ENCODE measurements at places on chromosomes 1 and 21. TPM values are rescaled to one million over a fixed set of nuclear protein-coding genes. Genes with fewer than 3 reads are reported as not detected.

The TTC39A gene
- 1.7 TPM for polyA plus RNA-seq

The NIPAL3 gene
- polyA plus RNA-seq, result 5.1 TPM

- DNase-seq, result peak; percentile 5
Observed at GRCh38 chr1:115275216-115275615, 62.8 kb downstream of the NGF start.

GRCh38 chr1:189659731-189660130, 817.9 kb downstream of the BRINP3 start:
- no peak for DNase-seq

The HUNK gene
- 0.63 TPM for polyA plus RNA-seq

DNA sequence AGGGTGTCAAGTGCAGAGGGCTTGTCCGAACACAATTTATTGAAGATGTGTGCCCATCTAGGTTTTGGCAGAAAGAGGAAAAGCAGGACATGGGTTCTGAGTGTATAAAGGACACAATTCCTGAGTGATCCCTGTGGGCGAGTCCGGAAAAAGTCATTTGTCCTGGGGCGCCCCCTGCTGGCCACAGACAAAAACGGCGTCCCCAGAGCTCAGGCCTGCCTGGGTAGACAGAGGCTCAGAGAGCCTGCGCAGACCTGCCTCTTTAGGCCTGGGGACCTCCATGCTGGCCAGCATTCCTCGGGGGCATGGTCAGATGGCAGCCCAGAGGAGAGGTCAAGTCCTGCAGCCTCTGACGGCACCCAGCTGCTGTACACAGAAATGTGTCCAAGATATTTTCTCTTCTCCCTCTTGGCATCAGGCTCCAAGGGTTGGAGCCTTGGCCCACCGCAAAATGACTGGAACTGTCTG, 65.5 kb upstream of the LRP8 start:
- DNase-seq, result peak; percentile 61

GRCh38 chr1:178330848-178331497, 165.8 kb downstream of the CLEC20A start:
- no peak for DNase-seq

The TCEA3 gene
- 0.79 TPM for polyA plus RNA-seq

- no peak for DNase-seq
Observed at GRCh38 chr1:93776728-93777127, 95.1 kb upstream of the BCAR3 start.

The DUSP12 gene
- polyA plus RNA-seq, result 49.6 TPM

- DNase-seq, result no peak
Observed at GRCh38 chr1:41020654-41021053, 871 bp downstream of the SLFNL1 start.

- no peak for DNase-seq
Observed at GRCh38 chr1:150650193-150650592, 20.8 kb upstream of the ENSA start.

DNA sequence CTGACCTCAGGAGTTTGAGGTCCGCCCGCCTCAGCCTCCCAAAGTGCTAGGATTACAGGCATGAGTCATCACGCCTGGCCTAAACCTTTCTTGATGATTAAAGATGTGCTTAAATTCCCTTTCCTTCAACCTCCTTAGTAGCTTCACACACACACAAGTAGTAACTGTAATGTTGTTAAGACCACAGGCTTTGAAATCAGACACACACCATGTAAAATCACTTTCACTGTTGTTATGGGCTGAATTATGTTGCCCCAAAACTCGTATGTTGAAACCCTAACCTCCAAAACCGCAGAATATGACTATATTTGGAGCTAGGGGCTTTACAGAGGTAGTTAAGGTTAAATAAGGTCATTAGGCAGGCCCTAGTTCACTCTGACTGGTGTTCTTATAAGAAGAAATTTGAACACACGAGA, 180.2 kb downstream of the NR5A2 start:
- DNase-seq, result no peak

GRCh38 chr1:241821363-241821762, 26.6 kb upstream of the EXO1 start:
- no peak for DNase-seq

- DNase-seq, result no peak
Observed at GRCh38 chr1:2449636-2450454, 26.2 kb upstream of the PLCH2 start.

The LCE4A gene
- polyA plus RNA-seq, result not detected

- DNase-seq, result no peak
Observed at GRCh38 chr21:26320596-26320995, 150.0 kb upstream of the APP start.

- DNase-seq, result peak; percentile 84
Observed at GRCh38 chr21:16587141-16587581, 857.4 kb downstream of the USP25 start.

GRCh38 chr1:84691122-84691783, 992 bp upstream of the SSX2IP start:
- DNase-seq, result no peak

The DMBX1 gene
- 1.7 TPM for polyA plus RNA-seq

GRCh38 chr1:167566766-167567165, 13.2 kb upstream of the CREG1 start:
- no peak for DNase-seq

- no peak for DNase-seq
Observed at GRCh38 chr1:38266197-38266520, 219.6 kb upstream of the POU3F1 start.

The TIE1 gene
- not detected for polyA plus RNA-seq

The GON4L gene
- 15.3 TPM for polyA plus RNA-seq

The SPRR1B gene
- polyA plus RNA-seq, result not detected

DNA sequence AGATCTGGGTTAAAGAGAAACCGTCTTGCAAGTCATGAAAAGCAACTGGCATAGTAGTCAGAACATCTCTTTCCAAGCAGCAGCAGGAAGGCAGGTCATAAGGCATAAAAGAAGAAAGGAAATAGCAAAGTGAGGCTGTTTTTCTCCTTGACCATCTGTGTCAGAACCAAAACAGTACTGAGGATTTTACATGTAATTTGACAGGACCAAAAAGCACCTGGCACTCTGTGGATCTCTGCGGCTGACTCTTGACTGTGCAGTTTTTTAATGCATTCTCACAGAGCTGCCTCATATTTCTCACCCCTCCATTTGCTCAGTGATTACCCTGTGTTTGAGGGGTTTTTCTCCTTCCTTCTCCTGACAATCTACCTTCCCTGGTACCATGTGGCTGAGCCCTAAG, 17.7 kb downstream of the TBX15 start:
- DNase-seq, result no peak

GRCh38 chr1:234979296-234980279, 149.0 kb downstream of the TOMM20 start:
- no peak for DNase-seq

DNA sequence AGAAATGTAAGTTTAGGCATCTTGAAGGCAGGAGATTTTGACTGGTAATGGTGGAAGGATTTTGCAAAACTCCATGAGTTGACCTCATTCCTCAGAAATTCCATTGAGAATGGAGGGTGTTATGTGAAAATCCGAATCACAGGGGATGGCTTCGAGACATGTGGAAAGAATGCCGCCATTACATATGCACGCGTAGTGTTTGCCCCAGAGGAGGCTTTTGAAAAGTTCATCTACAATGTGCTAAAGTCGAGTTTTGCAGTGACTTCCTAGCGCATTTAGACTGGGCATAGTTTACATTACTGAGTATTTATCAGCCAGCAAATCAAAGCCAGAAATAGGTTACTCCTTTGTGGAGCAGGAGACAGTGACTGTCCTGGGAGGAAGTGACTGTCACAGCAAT, 307.4 kb downstream of the KIF26B start:
- DNase-seq, result no peak

- peak; percentile 60 for DNase-seq
Observed at GRCh38 chr1:37945743-37946702, 830 bp downstream of the INPP5B start.

The AMY2A gene
- not detected for polyA plus RNA-seq

The RGS8 gene
- not detected for polyA plus RNA-seq

The OR2M3 gene
- polyA plus RNA-seq, result not detected

The FAM131C gene
- polyA plus RNA-seq, result 5.9 TPM

The KANK4 gene
- 0.81 TPM for polyA plus RNA-seq

The NBPF20 gene
- polyA plus RNA-seq, result 1.6 TPM

DNA sequence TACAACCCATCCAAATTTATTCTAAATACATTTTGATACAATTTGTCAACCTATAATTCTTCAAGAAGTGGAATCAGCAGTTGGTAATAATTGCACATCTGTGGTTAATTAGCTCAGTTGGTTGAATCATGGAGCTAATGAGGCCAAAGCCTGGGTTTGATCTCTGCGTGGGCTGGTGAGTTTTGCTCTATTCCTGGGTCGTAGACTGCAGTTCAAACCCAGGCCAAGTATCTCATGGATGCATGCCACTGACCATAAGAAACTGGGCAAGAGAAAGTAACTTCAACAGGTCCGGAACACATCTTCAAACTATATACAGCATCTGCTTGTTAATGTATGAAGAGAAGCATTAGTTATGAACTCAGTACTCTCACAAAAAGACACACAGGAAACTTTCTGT, 779.7 kb downstream of the USP25 start:
- DNase-seq, result no peak

The CR1L gene
- not detected for polyA plus RNA-seq

- DNase-seq, result no peak
Observed at GRCh38 chr1:184033711-184034167, 3.8 kb downstream of the COLGALT2 start.

The S100B gene
- polyA plus RNA-seq, result not detected

GRCh38 chr1:245580651-245581050, 425.9 kb downstream of the KIF26B start:
- no peak for DNase-seq

The LRRC47 gene
- polyA plus RNA-seq, result 26.0 TPM

The SPATA46 gene
- not detected for polyA plus RNA-seq

The OSBPL9 gene
- polyA plus RNA-seq, result 52.9 TPM

The TFF3 gene
- polyA plus RNA-seq, result not detected

The PDPN gene
- not detected for polyA plus RNA-seq

DNA sequence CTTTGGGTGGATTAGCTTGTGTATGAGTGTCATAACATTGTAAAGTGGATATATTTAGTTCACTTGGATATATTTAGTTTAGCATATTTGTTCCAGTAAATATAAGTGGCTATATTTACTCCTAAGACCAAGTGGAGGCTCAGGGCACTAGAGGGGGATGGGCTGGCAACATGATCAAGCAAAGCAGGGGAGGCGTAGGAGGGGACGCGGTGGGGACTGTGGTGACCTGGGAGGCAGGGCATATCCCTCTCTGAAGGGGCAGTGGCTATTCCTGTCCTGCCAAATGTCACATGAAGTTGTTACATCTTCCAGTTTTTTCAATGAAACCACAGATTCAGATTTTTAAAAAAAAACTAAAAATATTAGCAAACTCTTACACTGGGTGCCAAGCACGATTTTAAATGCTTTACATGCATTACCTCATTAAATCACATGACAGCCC, 51.9 kb upstream of the EDN2 start:
- DNase-seq, result no peak

The KRTAP7-1 gene
- polyA plus RNA-seq, result not detected

The CLCNKA gene
- polyA plus RNA-seq, result 0.06 TPM

DNA sequence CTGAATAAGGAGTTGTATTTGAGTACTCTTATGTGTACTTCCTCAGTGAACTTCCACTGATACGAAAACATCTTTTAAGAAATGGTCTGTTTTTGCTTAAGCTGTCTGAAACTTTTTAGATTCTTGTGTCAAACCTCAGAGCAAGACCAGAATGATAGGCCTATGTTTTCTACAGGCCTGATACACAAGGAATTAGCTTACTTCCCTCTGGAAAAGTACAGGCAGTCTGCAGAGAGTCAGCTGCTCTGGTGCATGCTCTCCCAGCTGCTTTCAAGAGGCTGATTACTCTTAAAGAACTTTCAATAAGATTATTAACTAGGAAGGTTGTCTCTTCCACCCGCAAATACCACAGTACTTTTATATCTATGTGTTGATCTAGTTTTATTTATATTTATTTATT, 9.5 kb downstream of the SNX27 start:
- no peak for DNase-seq

DNA sequence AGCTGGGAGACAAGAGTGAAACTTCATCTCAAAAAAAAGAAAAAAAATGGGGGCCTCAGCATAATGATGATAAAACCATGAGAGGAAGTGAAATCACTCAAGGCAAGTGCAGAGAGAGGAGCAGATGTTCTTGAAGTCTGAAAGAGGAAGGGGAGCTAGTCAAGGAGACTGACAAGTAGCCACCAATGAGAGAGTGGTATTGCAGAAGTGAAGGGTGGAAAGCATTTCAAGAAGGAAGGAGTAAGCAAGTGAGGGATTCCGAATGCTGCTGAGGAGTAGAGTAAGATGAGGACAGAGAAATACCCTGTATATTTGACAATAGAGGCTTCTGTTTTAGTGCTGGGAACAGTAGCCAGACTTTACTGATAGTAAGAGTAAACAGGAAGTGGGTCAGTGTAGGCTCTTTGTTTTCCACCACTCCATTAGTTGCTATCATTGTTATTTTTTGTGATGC, 2.9 kb downstream of the TATDN3 start:
- DNase-seq, result no peak

The ABCA4 gene
- 0.05 TPM for polyA plus RNA-seq

GRCh38 chr1:233512538-233512937, 101.4 kb upstream of the KCNK1 start:
- no peak for DNase-seq

GRCh38 chr1:185745165-185745564, 11.0 kb downstream of the HMCN1 start:
- DNase-seq, result no peak

The FAM78B gene
- 0.12 TPM for polyA plus RNA-seq

The PHACTR4 gene
- polyA plus RNA-seq, result 25.4 TPM

DNA sequence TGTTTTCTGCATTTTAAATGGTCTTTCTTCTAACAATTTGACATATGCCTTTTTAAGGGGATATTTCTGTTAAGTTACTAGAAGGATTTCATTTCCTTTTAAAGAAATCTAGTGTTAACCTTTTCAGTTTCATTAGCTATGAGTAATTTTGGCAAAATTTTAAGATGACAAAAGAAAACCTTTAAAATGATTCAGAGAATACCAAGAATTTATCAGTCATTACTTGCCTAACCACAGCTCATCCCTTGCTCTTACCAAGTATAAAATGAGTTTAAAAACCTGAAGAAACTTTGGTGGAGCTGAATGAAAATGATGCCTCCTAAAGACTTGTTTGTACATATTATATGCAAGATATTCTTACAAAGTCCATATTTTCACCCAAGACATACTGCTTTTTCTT, 101.7 kb downstream of the NEK7 start:
- no peak for DNase-seq

- DNase-seq, result no peak
Observed at GRCh38 chr1:6796095-6796494, 10.8 kb downstream of the CAMTA1 start.

The LMX1A gene
- polyA plus RNA-seq, result not detected

Measured in A549 (cell line).